ENCODE measurements at places on chromosomes 7 and 10. TPM values are rescaled to one million over a fixed set of nuclear protein-coding genes. Genes with fewer than 3 reads are reported as not detected.

Gene GJD4
- not detected for total RNA-seq

Gene PLAU
- 114 TPM for total RNA-seq

Gene TBXAS1
- total RNA-seq = 1.2 TPM

Gene PRR15
- not detected for total RNA-seq

Gene ITPRID1
- not detected for total RNA-seq

Gene SYT15B
- not detected for total RNA-seq

Gene HKDC1
- under 0.01 TPM for total RNA-seq

Gene NKX2-3
- total RNA-seq = not detected

Gene NME8
- total RNA-seq = not detected

Gene ZNF679
- not detected for total RNA-seq

Gene POLR2J2
- 2.5 TPM for total RNA-seq

Gene SPDYE9
- under 0.01 TPM for total RNA-seq

Gene OR6V1
- total RNA-seq = not detected

Gene SRGN
- total RNA-seq = 25.8 TPM

Gene CYTH3
- total RNA-seq = 40.7 TPM

Gene ARHGEF5
- 4.5 TPM for total RNA-seq

Gene ANKRD7
- 3.8 TPM for total RNA-seq

Gene WNT8B
- not detected for total RNA-seq

Gene SORBS1
- 0.17 TPM for total RNA-seq

Gene FAM180A
- 80.0 TPM for total RNA-seq

Gene CELF2
- total RNA-seq = 21.1 TPM

Gene PBLD
- total RNA-seq = 5.5 TPM

Gene CUX1
- total RNA-seq = 51.3 TPM

Gene PDE1C
- 0.50 TPM for total RNA-seq

Gene SEMA3D
- 2.6 TPM for total RNA-seq

Gene HABP2
- total RNA-seq = not detected

Gene MRC1
- under 0.01 TPM for total RNA-seq

Gene GSDME
- total RNA-seq = 75.3 TPM

Gene TMEM213
- total RNA-seq = not detected

Gene ING3
- total RNA-seq = 17.0 TPM

Gene GPAM
- total RNA-seq = 13.5 TPM

Gene CFAP46
- 1.5 TPM for total RNA-seq

Gene NEBL
- 0.17 TPM for total RNA-seq

Gene GRID1
- total RNA-seq = not detected

Gene SPAM1
- not detected for total RNA-seq

Gene HOXA2
- total RNA-seq = 1.3 TPM

Gene PLXNA4
- 3.6 TPM for total RNA-seq

Gene ANKRD26
- total RNA-seq = 13.5 TPM

Gene ACBD7
- total RNA-seq = 0.99 TPM

Gene LIPN
- not detected for total RNA-seq

Gene ANKMY2
- total RNA-seq = 33.4 TPM

Gene PRLHR
- total RNA-seq = not detected

Gene GIMAP8
- total RNA-seq = 0.15 TPM

Gene PLAC9
- total RNA-seq = 15.5 TPM

Gene ADD3
- total RNA-seq = 350 TPM

Gene PANK1
- total RNA-seq = 7.1 TPM

Gene EXOC6
- total RNA-seq = 15.9 TPM

Gene TMEM184A
- total RNA-seq = not detected

Gene MUC12
- 0.87 TPM for total RNA-seq

Gene GPR22
- total RNA-seq = not detected

Gene LRRC61
- total RNA-seq = 3.3 TPM

Gene ASB10
- not detected for total RNA-seq

Gene SRRM3
- total RNA-seq = 2.8 TPM

Gene FAM25G
- not detected for total RNA-seq

Gene TRDMT1
- 9.2 TPM for total RNA-seq

Gene CHST3
- total RNA-seq = 15.4 TPM

Gene CALHM3
- total RNA-seq = not detected

Gene KNDC1
- 2.3 TPM for total RNA-seq
